ENCODE measurements at places on chromosomes 5 and 9.

- no peak for DNase-seq
These were observed 519 bp downstream of the EXOC3 start for GRCh38 chr5:443239-444151.

DNA sequence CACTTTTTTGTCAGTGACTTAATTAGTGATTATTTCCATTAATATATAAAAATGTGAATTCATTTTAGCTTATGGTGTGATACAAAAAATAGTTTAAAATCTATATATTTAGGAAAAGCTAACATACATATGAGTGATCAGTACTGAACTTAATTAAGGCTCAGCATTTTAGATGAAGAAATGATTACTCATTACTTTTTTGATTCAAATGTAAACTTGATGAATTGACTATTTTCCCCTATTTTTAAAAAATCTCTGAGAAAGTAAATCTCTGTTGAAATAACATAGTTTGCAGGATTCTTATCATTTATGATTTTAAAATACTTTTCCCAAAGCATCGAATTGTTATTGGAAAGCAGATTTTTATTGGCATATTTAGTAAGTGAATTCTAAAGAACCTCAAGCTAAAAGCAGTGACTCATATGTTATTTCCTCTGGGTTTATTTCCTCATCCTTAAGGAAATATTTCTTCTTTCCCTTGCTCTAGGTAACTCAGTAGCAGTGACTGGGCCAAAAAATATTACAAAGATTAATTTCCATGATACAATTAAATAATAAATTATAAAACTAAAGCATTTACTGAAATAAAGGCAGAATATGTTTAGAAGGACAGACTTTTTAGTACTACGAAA lies 290.6 kb downstream of the FER start:
- no peak for DNase-seq

- no peak for DNase-seq
These were observed 7.4 kb downstream of the SLC22A4 start for GRCh38 chr5:132301344-132302271.

DNA sequence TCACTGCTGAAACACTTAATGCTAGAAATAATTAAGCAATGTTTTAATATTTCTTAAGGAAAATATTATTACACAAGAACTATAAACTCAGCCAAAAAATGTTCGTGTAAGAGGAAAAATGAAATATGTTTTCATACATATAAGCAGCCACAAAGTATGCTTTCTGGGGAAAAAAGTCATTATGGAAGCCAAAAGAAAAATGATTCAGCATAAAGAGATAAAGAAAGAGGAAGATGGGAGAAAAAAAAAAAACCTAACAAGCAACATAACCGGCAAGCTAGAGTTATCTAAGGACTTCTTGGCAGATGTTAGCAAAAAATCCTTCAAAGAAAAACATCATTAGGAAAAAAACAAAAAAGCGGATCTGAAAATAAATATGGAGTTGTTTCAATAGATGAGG lies 179.1 kb downstream of the MUSK start:
- no peak for DNase-seq

- DNase-seq = no peak
These were observed 38.6 kb downstream of the MAT2B start for GRCh38 chr5:163544041-163544440.

- DNase-seq = no peak
These were observed 802 bp downstream of the SPIN1 start for GRCh38 chr9:88388886-88389605.

- DNase-seq = no peak
These were observed 26.3 kb upstream of the GALNT10 start for GRCh38 chr5:154164249-154164581.

DNA sequence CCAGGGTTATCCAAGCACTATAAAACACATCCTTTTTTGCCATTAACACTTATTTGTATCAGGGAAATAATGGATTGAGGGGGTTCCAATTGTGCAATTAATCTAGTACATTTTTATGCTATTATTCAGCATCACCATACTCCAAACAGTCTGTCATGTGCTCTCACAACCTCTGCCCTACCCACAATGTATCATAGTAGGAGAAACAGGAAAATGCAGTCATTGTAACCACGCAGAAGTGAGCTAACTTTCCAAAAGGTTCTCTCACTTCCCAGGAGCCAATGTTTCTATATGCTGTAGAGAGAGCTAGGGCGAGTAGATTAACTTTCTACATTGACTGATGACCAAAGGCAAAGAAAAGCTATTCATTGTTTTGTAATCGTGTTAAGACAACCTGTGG lies 29.8 kb downstream of the DAB2 start:
- no peak for DNase-seq

DNA sequence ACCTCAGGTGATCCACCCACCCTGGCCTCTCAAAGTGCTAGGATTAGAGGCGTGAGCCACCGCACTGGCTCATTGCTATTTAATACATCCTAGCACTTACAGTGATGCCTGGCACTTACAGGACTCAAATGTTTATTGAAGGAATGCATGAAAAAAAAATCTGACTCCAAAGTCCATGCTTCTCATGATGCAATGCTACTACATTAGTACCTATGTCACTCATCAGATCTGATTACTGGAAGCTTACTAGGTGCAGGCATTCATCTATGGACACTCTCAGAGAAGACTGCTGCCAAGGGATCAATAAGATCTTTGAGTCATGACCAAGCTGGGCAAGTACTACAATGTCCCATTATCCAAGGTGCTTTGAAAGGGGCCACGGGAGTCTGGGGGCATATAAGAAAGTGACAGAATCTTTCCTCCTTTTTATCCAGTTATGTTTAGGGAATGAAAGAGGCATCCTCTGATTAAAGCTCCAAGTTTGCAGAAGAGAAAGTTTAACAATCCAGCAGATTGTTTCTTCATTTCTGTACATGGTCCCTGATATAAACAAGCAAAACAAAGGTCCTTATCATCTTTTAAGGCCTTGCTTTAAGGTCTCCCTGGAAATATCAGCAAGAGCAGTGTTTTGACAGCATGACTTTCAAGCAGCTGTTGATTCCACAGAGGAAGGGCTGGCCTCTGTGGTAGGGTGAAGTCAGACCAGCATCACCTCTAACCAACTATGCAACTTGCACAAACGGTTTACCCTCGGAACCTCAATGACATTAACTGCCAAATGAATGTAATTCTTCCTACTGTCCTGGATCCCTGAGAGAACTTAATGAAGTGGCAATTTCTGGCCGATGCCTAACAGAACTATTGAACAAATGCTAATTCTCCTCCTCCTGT lies 35.9 kb downstream of the ARPC5L start:
- no peak for DNase-seq

DNA sequence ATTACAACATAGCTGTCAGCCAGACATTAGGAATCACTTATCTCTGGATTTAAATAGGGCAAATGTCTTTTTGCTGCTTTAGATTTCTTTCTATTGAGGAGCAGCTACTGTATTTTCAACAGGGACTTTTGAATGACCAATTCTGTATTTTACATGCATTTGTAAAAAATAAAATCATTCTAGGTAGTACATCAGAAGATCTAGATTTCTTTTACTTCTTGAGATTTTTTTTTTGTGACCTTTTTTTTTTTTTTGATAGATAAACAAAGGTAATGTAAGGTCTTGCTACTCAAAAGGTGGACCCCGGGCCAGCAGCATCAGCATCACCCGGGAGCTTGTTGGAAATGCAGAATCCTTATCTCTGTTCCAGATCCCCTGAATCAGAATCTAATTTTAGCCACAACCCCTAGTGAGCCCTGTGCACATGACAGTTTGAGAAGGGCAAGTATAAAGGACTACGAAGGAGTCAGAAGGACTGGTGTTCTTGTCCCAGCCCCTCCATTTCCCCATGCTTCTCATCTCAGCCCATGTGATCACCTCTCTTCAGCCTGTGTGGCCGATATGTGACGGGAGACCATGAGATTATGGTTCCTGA lies 37.7 kb upstream of the CKMT2 start:
- DNase-seq = no peak

GRCh38 chr5:124310453-124310852 lies 436.0 kb downstream of the ZNF608 start:
- no peak for DNase-seq

GRCh38 chr9:13879981-13880380 lies 434.0 kb downstream of the NFIB start:
- no peak for DNase-seq

DNA sequence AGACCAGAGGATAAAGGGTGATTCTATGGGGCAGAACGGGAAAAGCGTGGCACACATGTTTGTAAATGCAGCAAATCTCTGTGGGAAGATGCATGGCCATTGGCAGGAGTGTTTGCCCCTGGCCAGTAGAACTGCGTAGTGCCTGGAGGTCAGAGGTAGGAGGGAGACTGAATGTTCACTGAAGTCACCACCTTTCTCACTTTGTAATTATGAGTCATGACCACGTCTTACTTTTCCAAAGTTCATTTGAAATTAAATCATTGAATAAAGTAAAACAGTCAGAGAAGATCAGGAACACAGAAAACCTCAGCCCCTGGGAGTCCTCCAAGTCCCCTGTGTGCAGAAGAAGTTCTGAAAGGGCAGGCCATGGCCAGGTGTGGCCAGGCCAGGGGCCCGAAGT lies 4.6 kb downstream of the PTGES start:
- no peak for DNase-seq

DNA sequence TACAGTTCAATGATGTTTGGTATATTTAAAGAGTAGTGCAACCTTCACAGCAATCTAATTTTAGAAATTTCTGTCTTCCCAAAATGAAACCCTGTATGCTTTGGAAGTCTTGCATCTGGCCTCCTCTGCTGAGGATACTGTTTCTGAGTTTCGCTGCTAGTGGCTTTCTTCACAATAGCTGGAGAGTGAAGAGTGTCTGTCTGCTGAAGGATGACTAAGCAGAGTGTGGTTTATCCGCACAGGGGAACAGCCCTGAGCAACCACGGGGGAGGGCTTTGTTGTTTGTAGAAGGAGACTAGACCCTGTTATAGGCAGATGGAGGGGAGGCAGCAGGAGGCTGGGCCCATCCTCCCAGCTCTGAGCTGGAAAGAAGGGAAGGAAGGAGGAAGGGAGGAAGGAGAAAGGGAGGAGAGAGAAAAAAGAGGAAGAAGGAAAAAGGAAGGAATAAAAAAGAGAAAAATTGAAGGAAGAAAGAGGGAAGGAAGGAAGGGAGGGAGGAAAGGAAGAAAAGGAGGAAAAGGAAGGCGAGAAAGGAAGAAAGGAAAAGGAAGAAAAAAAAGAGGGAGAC lies 10.5 kb upstream of the IRX2 start:
- no peak for DNase-seq

DNA sequence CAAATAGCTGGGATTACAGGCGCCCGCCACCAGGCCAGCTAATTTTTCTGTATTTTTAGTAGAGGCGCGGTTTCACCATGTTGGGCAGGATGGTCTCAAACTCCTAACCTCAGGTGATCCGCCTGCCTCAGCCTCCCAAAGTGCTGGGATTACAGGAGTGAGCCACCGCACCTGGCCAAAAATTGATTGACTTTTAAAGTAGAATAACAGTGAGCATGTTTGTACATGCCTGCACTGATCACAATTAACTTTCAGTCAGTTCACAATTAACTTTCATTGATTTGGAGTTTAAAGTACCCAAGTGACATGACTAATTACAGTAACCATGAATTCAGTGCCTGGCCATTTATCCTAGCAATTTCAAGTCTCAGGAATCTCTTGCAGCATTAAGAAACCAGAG lies 61.3 kb downstream of the ANKH start:
- DNase-seq = no peak

DNA sequence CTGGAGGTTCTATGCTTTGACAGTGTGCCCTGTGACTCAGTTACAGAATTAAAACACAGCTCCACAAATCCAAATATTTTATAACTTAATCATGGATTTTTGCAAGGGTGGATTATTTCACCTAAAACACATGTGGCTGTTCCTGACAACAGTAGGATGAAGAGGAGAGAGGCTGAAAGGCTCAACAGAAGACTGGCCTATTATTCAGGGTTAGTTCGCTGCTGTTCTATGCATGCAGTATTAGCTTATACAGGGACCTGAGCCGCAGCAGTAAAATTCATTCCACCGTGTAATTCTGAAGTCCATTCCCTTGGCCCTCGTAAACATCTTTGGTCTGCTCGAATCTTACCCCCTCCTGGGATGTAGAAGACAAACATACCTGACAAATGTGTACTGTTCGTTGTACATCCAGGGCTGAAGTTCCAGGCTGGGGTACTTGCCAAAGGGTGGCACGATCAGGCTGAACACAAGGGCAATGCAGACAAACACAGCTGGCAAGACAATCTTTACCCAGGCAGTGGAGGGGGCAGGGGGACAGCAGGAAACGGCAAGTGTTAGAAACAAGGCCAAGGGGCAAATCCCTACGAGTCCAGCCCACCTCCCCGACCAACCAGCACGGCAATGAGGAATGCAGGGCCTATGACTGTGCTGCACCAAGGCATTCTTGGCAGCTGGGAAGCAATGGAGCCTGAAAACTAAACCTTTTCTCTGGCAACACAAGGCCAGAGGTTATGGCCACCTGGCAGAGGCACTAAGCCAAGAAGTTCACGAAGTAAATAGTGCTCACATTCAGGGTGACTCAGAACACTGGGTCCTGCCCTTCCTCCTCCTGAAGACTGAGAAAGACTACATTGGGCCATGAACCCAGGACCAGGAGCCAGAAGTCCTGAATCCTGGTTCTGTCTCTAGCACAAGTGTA lies 46.8 kb downstream of the NIPSNAP3B start:
- DNase-seq = no peak

- no peak for DNase-seq
These were observed 82.1 kb downstream of the LMX1B start for GRCh38 chr9:126695701-126696400.

DNA sequence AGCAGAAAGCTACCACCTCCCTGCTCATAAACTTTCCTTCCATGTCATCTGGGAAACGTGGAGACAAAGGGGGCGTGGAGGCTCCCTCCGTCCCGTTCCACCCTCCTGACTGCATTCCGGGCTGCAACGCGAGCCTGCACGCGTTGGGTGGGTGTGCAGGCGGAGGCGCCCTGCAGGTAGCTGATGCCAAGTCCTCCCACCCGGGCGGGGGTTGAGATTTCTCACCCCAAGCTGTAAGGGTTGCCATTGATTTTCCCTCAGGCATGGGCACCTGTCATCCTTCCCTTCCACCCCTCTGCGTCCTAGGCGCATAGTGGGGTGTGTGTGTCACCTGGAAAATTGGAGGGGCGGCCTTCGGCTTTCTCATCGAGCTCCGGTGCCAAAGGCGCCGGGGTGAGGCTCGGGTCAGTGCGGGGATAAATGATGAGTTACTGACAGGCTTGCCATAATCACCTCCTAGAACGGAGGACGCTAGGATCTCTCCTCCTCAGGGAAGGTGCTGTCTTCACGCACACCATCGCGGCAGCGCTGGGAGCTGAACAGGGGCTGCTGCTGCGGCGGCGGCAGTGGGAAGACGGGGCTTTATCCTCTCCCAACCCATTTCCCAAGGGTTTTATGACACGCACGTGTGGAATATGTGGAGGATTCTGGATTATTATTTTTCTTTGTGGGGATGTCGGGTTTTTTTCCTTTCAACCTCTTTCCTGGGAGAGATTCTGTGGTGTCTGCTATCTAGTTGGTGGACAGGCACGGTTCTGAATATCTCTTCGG lies 973 bp downstream of the PLPPR1 start:
- no peak for DNase-seq
